ENCODE measurements at places on chromosomes 13 and 19.
A peak's percentile ranks its signal among the peaks of the same experiment; 100 is the strongest.

DNA sequence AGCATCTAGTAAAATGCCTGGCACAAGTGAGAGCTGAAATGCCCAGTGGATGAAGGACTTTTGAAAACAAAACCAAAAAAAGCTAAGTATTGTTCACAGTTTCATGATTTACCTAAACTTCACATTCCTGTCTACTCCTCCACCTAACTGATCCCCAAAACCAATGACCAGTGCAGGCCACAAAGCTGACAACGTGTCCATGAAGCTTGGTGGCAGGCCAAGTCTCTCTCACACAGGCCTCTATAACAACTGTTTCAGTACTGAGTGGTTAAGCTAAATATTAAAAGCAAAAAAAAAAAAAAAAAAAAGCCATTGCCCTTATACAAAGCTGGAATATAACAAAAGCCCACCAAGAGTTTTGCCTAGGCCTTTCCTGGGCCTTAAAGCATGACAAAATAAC lies 36.4 kb downstream of the STK24 start:
- no peak for DNase-seq

GRCh38 chr13:74136084-74136658 lies 2.0 kb upstream of the KLF12 start:
- no peak for DNase-seq

DNA sequence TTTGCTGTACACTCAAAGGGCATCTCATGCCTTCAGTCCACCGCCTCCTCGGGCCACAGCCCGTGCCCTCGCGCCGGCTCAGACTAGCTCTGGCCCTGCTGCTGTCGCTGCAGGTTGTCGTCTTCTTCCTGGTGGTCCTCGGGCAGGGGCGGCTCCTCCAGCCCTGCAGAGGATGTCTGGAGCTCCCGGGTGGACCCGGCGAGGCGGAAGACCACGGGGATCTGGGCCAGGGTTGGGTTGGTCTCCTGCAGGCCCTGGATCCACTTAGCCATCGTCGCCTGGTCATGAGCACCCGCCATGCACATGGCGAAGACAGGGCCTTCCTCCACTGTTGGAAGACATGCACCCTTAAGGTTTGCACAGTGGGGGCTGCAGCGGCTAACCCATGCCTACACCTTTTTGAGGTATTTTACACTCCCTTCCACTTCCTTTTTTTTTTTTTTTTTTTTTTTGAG lies 489 bp upstream of the ZNF653 start:
- no peak for DNase-seq

GRCh38 chr19:1361601-1362386 lies 21.9 kb upstream of the NDUFS7 start:
- peak; percentile 44 for DNase-seq

DNA sequence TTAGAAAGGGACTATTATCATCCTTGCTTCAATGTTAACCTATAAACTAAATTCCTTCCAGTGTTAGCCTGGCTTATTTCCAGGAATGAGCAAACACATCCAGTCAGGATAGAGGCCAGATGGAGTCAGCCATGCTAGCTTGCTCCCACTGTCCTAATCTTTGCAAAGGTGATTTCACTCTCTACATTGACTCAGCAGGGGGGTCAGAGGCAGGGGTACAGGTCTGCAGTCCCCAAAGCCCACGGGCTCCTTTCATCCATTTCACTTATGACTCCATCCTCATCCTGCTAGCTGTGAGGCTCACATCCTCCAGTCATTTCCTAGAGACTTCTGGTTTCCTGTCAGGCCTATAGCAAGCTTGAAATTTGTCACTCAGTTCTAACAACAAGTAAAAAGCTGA lies 63.4 kb upstream of the CEACAM8 start:
- no peak for DNase-seq

DNA sequence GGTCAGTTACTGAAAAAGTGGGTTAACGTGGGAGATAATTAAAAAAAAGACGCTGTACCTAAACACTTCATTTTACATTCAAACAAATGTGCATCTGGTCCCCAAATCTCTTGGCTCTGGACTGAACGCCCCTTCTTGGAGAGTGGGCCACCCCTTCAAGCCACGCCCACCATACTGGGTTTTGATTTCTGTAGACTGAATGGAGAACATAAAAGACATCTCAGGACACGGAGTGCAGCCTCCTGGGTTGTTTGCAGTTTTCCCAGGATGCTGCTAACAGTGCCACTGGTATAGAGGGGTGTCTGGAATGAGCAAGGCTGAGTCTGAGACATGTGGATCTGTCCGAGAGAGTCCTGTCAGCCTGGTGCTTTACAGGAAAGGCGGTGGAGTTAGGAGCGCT lies 10.6 kb downstream of the TFDP1 start:
- no peak for DNase-seq

GRCh38 chr19:33216198-33216830 lies 9.3 kb downstream of the SLC7A10 start:
- DNase-seq = no peak

DNA sequence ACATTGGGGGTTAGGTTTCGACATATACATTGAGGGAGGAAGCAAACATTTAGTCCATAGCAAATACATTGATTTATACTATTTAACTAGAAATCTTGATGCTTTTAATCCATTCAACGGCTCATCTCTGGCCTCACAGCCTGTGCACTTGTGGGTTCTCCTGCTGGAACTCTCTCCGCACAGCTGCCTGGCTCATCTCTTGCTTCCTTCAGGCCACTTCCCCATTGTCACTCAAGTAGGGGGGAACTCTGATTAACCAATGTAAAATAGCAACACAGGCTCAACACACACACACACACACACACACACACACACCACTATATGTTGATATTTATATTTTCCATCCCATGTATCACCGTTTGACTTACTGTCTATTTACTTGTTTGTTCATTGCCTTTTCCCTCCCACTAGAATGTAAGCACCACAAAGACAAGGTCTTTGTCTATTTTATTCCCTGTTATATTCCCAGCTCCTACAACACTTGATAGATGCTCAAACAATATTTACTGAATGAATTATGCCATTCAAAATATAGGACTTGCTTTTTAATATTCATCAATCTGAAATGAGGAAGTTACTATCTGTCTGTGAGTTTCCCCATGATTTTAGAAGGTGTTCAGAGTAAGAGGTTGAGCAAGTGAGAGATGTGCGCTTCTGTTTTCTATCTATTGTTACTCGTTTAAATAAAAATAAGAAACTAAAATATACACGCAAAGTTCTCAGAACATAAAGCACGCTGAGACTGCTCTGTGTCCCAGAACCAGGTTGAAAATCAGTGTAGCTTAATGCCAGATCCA lies 29.8 kb upstream of the PABPC3 start:
- DNase-seq = no peak

DNA sequence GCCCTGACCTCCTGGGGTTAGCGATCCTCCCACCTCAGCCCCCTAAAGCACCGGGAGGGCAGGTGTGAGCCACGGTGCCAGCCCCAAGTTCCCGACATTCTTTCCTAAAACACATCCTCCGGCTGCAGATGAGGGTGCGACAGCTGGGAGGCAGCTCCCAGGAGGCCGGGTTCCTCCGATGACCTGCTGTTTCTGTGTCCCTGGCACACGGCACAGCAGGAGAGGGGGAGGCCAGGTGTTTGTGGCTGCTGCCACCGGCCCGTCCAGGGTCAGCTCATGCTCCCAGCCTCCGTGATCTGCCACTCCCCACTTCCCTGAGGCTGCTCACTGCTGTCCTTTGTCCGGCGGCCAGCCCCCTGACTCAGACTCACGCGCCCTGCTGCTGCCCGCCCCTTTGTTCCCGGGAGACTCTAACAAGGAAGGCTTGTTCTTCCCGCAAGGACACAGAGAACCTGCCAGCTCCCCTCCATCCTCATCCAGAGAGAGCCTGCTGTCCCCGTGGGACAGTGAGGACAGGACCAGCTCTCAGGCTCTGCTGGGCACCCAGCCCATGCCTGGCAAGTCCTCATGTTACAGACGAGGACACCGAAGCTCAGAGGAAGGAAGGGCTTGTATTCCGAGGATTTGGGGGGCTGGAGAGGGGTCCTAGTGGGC lies 10.6 kb upstream of the MADCAM1 start:
- no peak for DNase-seq

DNA sequence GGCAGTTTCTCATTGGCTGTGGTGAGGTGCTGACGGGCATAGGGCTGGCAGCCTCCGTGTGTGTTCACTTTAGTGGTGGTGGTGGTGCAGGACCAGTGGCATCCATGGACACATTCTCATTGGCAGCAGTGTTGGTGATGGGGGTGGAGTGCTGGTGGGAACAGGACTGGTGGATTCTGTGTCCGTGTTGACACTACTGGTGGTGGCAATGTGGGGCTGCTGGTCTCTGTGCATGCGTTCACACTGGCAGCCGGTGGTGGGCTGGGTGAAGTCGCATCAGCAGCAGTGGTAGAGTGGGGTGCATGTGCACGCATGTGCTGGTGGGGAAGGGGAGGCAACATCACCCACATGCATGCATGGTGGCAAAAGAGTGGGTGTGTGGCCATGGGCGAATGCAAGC lies 1471.4 kb upstream of the PCDH20 start:
- no peak for DNase-seq

GRCh38 chr13:30240608-30241007 lies 66.7 kb downstream of the KATNAL1 start:
- no peak for DNase-seq

GRCh38 chr13:111216166-111216960 lies 101.3 kb downstream of the ARHGEF7 start:
- no peak for DNase-seq

- DNase-seq = no peak
Observed at GRCh38 chr13:79258489-79258888, 147.6 kb downstream of the RBM26 start.

DNA sequence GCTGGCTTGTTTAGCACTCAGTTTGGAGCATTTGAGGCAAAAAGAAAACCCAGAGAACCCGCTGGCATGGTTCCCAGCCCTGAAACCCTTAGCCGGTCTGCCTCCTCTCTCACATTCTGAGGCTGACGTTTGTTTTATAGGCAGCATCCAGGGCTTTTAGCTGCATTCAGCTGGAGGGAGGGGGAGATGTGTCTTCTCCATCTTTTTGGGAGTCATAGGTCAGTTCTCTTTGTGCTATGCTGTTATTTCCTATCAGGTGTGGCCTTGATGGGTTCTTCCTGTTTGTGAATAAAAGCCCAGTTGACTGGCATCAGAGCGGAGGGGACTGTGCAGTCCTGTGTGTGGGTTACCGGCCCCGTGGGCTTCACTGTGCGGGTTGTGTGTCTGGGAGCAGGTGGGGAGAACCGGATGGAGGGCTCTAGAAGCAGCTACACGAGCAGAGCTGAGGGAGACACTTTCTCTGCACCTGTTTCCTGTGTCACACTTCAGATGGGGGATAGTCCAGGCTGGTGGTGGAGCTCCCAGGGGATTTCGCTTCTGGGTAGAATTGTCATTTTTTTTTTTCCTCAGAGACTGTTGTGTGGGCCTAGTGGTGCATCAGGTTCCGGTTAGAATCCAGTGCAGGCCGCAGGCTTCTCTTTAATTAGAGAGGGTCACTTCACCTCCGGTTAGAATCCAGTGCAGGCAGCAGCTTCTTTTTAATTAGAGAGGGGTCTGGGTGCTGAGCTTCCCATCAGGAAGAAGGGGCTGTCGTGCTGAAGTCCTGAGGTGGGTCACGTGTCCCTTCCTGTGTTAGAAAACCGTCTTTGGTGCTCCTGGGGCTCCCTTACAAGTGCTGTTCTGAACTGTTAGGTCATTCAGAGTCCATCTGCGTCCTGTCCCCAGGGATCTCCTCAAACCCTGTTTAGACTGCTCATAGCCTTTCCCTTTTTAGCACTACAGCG lies 69.6 kb downstream of the ARHGEF7 start:
- DNase-seq = no peak

DNA sequence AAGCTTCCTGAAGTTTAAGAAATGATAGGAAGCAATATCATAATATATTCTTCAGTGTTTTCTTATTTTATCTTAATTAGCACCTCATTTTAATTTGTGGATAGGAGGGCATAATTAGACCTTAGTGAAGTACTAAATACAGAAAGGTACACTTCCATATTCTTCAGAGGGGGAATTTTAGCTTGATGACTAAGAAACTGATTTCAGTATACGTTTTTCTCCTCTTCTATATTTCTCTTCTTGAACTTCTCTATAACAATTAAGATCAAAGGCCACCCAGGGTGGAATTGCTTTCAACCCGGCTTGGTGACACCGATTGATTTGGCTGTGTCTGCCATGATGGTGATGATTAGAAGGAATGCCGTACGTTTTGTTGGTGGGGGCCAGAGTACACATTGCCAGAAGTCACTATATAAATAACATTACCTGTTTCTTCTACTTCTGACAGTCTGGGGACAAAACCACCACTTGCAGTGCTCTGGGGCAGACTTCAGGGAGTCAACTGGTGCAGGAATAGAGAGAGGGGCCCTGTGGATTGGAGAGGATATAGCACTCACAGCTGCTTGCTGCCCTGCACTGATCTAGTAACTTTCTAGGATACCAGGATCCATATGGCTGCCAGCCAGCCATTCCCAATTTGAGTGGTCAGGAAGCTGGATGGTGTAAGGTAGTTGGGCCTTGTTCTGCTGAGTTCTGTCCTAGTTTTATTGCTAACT lies 73.8 kb downstream of the SPATA13 start:
- DNase-seq = no peak

- no peak for DNase-seq
Observed at GRCh38 chr19:54339646-54340358, 840 bp upstream of the LILRA4 start.

DNA sequence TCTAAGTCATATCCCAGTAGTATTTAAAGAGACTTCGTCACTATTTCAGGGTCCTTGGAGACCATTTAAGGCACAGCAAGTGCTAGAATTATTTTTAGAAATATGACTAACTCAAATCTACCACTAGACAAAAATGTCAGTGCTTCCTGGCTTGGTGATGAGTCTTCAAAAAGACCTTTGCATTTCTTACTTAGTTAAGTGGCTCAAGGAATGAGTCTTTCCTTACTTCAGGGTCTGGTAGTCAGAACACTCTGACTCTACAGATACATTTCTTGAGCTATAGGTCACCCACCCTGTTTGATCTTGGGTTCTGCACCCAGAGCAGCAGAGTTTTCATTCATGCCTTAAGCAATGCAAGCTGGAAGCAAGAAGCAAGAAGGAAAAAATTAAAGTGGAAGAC lies 191.0 kb upstream of the HTR2A start:
- peak; percentile 53 for DNase-seq

DNA sequence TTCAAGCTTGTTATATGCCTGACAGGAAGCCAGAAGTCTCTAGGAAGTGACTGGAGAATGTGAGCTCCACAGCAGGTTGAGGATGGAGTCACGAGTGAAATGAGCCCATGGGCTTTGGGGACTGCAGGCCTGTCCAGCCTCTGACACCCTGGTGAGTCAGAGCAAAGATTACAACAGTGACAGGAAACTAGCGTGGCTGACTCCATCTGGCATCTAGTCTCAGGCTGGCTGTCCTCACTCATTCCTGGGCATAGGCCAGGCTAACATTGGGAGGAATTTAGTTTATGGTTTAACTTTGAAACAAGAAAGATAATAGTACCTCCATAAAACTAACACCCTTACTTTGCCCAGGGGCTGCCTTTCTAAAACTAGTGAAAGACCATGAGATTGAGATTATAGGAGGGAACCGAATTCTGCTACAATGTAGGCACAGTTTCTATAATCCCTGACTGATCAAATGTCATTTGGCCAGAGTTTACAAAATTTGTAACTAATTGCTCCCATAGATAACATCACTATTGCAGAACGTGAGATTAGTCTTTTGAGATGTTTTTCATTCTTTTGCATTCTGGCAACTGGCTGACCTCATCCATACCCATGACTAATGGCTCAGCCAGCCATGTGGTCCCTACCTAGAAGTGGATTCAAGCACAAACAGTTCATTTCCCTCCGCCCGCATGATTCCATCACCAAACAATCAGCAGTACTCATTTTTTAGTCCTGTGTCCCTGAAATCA lies 28.4 kb downstream of the PSG1 start:
- DNase-seq = peak; percentile 83

- DNase-seq = no peak
Observed at GRCh38 chr19:19405971-19406877, 749 bp downstream of the GATAD2A start.

GRCh38 chr13:21694831-21695230 lies 24.0 kb downstream of the FGF9 start:
- DNase-seq = no peak

Data from fibroblast of skin of left quadriceps (primary cell).